ENCODE measurements at places on chromosomes 3 and 15.

DNA sequence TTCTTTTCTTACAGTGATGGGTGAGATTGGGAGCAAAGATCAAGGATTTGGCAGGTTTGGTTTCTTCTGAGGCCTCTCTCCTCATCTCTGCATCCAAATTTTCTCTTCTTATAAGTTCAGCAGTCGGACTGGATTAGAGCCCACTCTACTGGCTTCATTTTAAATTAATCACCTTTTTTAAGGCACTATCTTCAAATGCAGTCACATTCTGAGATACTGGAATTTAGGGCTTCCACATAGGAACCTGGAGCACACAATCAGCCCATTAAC, 56.5 kb upstream of the PLSCR4 start:
- DNase-seq = no peak

DNA sequence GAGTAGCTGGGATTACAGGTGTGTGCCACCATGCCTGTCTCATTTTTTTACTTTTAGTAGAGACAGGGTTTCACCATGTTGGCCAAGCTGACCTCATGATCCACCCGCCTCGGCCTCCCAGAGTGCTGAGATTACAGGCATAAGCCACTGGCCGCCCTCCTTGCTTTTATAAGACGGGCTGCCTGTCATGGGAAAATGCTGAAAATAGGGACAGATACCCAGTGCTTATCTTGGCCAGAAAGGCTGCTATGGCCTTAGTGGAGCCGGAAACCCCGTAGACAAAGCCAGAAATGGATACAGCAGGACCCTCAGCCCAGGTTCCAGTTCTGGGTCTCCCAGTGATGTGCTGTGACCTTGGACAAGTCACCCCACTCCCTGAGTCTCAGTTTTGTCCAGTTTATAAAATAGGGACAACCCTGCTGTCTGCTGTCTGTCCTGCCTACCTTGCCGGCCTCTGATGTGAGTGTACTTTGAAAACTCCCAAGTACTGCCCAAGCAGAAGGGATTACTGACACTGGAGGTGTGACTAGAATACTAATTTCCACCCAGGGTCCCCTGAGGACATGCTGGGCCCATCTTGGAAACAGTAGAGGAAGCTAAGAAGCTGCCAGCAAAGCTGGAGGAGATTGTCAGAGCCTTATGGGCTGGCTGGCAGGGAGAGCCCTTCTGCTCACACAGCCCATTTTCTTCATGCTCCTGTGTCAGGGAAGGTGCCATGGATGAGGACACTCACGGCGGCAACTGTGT, 59.6 kb downstream of the BDH1 start:
- DNase-seq = no peak

GRCh38 chr3:14870783-14871060, 52.0 kb downstream of the FGD5 start:
- no peak for DNase-seq

DNA sequence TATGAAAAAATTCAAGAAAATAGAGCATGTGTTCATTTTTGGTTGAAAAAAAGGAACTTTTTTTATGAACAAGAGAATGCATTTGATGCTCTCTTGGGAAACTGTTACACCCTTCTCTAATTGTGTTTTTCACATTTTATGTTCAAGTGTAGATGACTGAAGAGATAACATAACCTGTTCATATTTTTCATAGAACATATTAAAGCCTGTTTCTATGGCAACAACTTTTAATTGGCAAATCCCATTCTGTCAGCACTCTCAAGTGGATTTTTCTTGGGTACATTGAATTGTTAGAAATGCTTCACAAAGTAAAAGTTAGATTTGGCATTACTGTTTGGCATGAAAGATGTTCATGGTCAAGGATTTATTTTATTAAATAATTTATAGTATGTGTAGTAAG, 117.5 kb downstream of the MBNL1 start:
- DNase-seq = no peak

GRCh38 chr3:46407970-46408369, 911 bp downstream of the CCRL2 start:
- no peak for DNase-seq

DNA sequence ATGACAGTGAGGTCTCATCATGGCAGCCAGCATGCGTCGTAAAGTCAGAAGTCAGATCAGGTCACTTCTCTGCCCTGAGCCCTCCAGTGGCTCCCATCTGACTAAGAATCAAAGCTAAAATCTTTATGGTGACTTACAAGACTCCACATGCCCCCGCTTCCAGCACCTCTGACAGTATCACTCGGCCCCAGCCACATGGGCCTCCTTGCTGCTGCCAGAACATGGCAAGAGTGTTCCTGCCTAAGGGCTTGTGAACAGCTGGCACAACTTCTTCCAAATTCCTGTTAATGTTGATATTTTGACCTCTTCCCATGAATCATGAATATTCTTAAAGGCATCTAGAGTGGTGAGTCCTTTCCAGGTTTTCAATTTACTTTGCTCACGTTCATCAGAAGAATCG, 20.5 kb downstream of the POLR2M start:
- no peak for DNase-seq

DNA sequence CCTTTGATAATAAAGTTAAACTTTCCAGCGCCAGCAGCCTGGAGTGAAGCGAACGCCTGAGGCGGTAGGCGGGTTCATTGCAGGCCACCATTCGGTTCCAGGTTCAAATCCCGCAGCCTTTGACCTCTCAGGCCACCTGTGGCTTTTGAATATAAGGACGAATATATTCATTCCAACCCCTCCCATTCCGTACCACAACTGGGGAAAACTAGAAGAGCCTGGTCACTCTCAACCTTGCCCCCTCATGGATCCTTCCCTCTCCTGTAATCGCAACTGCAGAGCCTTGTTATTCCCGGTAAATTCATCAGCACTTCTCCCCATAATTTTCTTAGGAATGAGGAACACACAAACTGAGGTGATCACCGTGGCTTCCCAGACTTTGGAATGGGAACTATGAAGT, 35.2 kb downstream of the ZIC4 start:
- no peak for DNase-seq

GRCh38 chr3:184832044-184832443, 20.1 kb downstream of the VPS8 start:
- DNase-seq = no peak

Measured in GM19239 (cell line).